ENCODE measurements at places on chromosomes 5 and 9.
A peak's percentile ranks its signal among the peaks of the same experiment; 100 is the strongest.

DNA sequence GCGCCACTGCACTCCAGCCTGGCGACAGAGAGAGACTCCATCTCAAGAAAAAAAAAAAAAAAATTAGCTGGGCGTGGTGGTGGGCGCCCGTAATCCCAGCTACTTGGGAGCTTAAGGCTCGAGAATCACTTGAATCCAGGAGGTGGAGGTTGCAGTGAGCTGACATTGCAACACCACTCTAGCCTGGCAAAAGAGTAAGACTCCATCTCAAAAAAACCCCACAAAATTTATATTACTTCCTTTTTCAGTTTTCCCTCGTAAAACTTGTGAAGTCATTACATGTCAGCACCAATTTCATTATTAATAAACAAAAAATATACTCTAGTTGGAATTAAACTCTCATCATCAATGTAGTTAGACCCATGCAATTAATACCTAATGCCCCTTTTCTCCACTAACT, 43.9 kb downstream of the SHLD3 start:
- DNase-seq, result no peak

- DNase-seq, result peak; percentile 46
Measured at GRCh38 chr5:40679913-40680681, at the start of gene PTGER4. Gene PTGER4, plus strand, starts transcription at chr5:40679915. Its CDS starts 1,079 bp downstream, at chr5:40680994.

DNA sequence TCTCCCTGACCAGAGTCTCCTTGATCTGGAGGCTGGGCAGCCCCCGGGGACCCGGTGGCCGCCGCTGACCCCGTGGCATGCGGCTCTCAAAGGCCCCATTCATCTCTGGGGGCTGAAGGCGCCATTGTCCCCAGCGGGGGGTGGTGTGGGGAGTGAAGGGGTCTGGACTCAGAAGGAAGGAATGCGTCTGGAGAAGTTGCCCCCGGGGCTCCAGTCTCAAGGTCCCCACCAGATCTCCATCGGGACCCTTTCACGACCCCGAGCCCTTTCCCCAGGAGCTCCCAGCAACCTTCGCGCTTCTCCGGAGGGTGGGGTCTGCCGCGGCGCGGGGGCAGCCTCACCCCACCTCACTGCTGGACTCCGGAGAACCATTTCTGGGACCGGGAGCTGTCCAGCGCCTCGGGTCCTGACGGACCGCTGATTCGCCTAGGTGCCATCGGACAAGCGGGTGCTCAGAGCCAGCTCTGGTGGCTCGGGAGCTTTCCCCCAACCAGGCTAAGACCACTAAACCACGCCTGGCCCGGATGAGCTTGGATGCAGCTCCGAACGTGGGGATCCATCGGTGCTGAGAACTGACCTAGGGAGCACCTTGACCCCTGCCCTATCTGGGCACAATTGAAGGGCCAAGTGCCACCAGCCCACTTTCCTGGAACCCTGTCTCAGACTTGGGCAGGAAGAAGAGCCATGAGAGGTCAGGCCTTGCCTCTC, 5.1 kb upstream of the PCDH1 start:
- DNase-seq, result peak; percentile 87

GRCh38 chr5:79396265-79396664, 117.7 kb downstream of the HOMER1 start:
- DNase-seq, result no peak

- DNase-seq, result no peak
Measured at GRCh38 chr5:54794135-54794975, 191.0 kb downstream of the ESM1 start.

Data from stomach (tissue), 19 donors.